Mesenteric fat pad (tissue), 1 donor: ENCODE measurements at places on chromosomes 5 and 9. TPM values are rescaled to one million over a fixed set of nuclear protein-coding genes. Genes with fewer than 3 reads are reported as not detected.

SRD5A1 gene
- 3.8 TPM for total RNA-seq

PCDHA10 gene
- 1.8 TPM for total RNA-seq

MYOZ3 gene
- total RNA-seq = 0.42 TPM

FST gene
- 2.9 TPM for total RNA-seq

PHYHD1 gene
- total RNA-seq = 13.6 TPM

GRCh38 chr5:150575745-150576448 lies 64.6 kb upstream of the SYNPO start:
- DNase-seq = no peak

- DNase-seq = no peak
Observed at GRCh38 chr9:14089051-14089803, 224.7 kb downstream of the NFIB start.

DNA sequence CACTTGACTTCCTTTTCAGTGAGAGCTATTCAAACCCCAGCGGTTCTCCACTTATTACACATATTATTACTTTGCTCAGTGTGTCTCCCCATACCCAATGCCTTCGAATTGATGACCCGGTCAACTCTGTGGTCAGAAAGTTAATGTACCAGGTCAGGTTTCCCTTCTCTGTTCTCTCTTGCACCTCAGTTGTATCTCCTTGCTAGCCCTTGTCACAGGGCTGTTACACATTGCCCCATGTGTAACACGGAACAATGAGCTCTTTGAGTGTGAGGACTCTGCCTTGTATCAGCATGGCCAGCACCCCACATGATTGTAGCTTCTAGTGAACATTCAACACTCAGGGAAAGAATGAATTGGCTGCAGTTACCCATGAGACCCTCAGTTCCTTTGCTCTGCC lies 73.6 kb downstream of the DOCK2 start:
- no peak for DNase-seq

DNA sequence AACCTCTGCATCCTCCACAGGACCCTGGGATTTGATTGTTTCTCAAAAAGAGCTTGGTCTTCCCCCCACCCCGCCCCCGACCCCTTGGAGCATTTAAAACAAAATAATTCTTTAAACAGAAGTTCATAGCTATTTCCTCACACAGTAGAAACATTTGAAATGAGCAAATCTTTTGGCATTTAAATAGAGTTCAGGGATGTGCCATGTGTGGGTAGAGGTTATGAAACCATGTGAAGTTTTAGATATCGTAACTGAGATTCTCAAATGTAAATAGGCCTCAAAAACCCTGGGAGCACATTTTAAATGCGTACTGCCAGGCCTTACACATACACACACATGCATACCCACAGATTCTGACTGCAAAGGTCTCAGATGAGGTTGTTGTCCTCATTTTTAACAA lies 66.5 kb downstream of the EPB41L4B start:
- DNase-seq = no peak

DNA sequence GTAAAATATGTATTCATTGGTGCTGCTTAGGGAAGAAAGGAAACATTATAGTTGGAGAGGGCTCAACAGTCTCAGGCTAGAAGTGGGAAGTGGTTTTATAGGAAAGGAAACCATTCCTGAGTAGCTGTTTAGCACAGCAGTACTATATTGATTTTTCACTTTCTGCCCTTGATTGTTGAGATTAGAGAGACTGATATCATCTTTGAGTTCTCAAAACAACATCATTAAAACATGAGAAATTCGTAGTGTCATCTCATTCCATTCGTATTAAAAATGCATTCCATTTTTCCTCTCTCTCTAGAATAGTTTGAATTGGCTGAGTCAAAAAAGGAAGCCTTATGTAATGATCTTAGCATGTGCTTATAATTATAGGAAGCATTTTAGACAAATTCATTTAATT lies 14.1 kb downstream of the POLR3G start:
- no peak for DNase-seq

- DNase-seq = no peak
Observed at GRCh38 chr5:107388141-107388861, 282.4 kb downstream of the EFNA5 start.
